ENCODE measurements at places on chromosomes 5 and 9. TPM values are rescaled to one million over a fixed set of nuclear protein-coding genes. Genes with fewer than 3 reads are reported as not detected.

- peak; percentile 60 for DNase-seq
Observed at GRCh38 chr5:100647461-100648230, 112.5 kb downstream of the FAM174A start.

DNA sequence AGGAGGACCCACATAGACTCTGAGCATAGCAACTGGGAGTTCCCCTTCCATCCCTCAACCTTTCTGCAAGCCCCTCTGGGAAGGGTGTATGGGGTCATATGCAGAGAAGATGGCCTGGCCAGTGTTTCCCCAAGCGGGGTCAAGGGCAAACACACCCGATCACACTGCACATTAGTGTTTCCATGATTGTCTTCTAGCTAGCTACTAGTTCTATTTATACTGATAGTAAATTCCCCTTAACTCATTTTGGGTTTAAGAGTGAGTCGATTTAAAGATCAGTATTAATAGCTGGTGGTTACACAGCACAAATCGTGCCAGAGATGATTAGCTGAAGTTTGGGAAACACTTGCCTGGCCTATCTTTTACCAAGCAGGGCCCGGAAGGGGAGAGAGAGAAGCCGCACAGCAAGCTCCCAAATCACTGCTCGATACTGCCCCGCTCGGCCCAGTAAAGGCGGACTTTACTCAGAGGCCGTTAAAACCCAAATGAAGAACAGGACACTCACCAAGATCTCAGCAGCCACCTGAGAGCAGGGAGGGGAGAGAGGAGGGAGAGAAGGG is 29.4 kb upstream of the TNIP1 start:
- no peak for DNase-seq

- no peak for DNase-seq
Observed at GRCh38 chr5:124370601-124371000, 375.8 kb downstream of the ZNF608 start.

DNA sequence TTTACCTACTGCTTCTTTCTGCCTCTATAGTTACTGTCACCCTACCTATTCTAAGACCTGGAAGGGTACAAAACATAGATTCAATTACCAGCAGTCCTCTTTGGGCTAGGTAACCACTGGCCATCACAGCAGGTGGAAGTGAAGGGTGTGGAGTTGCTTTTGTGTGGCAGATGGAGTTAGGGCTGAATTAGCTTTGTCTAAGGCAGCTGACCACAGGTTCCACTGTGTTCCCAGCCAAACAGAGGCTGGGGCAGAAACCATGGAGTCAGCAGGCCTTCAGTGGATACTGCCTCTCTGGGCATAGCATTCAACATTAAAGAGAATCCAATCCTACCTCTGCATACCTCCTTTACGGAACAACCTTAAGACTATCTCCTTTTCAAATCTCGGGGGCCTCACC is 254.2 kb downstream of the RFX3 start:
- no peak for DNase-seq

PPP1R2B gene
- total RNA-seq: not detected
